ENCODE measurements at places on chromosomes 5 and 9. TPM values are rescaled to one million over a fixed set of nuclear protein-coding genes. Genes with fewer than 3 reads are reported as not detected.
A peak's percentile ranks its signal among the peaks of the same experiment; 100 is the strongest.

The COL5A1 gene
- not detected for polyA plus RNA-seq

The PAPPA gene
- not detected for polyA plus RNA-seq

The PCDHA1 gene
- not detected for polyA plus RNA-seq

GRCh38 chr5:158212917-158213316, 354.0 kb upstream of the CLINT1 start:
- no peaks in the 10 kb centered on the region for H3K27me3 ChIP-seq
- H3K4me3 ChIP-seq, result no peak overlapping the region
- no peak for DNase-seq
- no peaks in the 10 kb centered on the region for H3K36me3 ChIP-seq
- H3K27ac ChIP-seq, result no peak overlapping the region

- H3K4me1 ChIP-seq, result no peaks in the 10 kb centered on the region
- peaks cover 17% of the 10 kb centered on the region for H3K27me3 ChIP-seq
- no peak for DNase-seq
- no peaks in the 10 kb centered on the region for H3K36me3 ChIP-seq
Observed at GRCh38 chr9:117671468-117671867, 32.7 kb upstream of the TLR4 start.

- H3K4me3 ChIP-seq, result no peak overlapping the region
- peaks cover 9% of the 10 kb centered on the region for H3K27me3 ChIP-seq
- H3K4me1 ChIP-seq, result no peaks in the 10 kb centered on the region
Observed at GRCh38 chr5:127447827-127448226, 69.6 kb upstream of the PRRC1 start.

- H3K4me1 ChIP-seq, result peaks cover 40% of the 10 kb centered on the region
- peaks cover 8% of the 10 kb centered on the region for H3K36me3 ChIP-seq
- peak; percentile 80 for DNase-seq
Observed at GRCh38 chr5:154384480-154385235, 61.1 kb upstream of the SAP30L start.

DNA sequence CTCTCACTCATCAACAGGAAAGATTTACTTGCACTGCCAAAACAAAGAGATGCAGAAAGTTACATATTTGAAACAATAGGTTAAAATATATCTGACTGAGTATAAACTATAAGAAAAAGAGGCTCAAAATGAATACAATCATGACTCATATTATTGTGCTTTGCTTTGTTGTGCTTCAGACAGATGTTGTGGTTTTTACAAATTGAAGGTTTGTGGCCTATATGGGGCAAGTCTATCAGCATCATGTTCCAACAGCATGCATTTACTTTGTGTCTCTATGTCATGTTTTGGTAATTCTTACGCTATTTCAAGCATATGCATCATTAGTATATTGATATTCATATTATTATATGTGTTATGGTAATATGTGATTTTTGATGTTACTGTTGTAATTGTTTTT, 330.0 kb downstream of the PRR16 start:
- H3K27ac ChIP-seq, result no peak overlapping the region
- H3K36me3 ChIP-seq, result no peaks in the 10 kb centered on the region
- no peaks in the 10 kb centered on the region for H3K27me3 ChIP-seq
- no peaks in the 10 kb centered on the region for H3K4me1 ChIP-seq
- H3K4me3 ChIP-seq, result no peak overlapping the region

GRCh38 chr9:18718393-18718792, 244.4 kb downstream of the ADAMTSL1 start:
- no peak overlapping the region for H3K27ac ChIP-seq
- no peak overlapping the region for H3K4me3 ChIP-seq
- no peak for DNase-seq
- H3K36me3 ChIP-seq, result no peaks in the 10 kb centered on the region
